GM12892 (cell line): ENCODE measurements at places on chromosomes 4 and X.
A peak's percentile ranks its signal among the peaks of the same experiment; 100 is the strongest.

- DNase-seq: no peak
These were observed 212.5 kb downstream of the PRDM5 start for GRCh38 chr4:120709991-120710390.

DNA sequence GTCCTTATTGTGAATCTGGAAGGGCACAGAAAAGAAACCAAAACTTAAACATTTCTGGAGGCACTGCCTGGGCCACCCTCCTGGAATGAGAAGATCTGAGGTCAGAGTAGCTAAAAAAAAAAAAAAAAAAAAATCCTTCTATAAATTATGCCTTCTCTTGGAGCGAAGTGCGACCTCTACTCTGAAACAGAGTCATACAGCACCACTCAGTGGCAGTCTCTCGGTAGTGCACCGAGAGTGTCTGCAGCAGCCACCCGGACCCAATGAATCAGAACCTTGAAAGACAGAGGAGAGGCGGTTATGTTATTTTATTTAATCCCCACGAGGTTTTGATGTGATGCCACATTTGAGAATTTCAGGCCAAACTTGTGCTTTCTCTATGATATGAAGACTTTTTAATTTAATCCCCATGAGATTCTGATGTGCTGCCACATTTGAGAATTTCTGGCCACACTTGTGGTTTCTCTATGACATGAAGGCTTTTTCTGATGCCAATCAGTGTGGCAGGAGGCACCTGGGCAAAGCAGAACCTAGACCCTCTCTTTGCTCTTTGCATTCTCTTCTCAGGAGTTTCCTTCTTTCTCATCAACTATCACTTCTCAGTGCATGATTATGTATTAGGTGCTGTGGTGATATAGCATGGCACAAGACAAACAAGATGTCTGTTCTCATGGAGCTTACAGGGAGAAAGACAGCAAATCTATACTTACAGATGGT is 5.6 kb upstream of the CT47C1 start:
- no peak for DNase-seq

- DNase-seq: no peak
These were observed 1.8 kb downstream of the FGFR3 start for GRCh38 chr4:1794809-1795298.

GRCh38 chrX:140918398-140919038 is 83.9 kb upstream of the SPANXB1 start:
- no peak for DNase-seq

DNA sequence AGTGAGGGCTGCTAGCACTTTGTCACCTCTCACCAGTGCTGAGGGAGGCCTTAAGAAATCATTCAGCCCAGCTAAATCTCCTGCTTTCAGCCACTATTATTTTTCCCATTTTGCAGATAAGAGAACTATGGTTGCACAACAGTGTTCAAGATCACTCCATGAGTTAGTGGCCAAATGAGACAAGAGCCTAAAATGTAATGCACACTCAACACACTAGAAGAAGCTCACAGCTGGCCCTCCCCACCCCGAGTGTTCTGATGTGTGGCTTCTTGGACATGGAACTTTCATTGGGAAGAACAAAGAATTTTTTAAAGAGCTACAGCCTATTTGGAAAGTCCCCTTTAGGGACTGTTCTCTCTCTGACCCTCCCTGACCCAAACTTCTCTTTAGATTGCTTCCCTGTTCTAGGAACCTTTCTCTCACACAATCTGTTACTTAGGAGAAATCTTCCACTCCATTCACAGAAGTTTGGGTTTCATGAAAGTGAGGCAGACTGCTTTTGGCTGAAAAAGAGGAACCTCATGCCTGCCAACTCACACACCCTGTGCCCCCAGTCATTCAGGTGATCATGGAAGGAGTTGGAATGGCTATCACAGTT is 44.0 kb upstream of the CT47C1 start:
- no peak for DNase-seq

- no peak for DNase-seq
These were observed 58.0 kb upstream of the ZFP42 start for GRCh38 chr4:187937557-187937956.

GRCh38 chrX:124592744-124593143 is 246.4 kb downstream of the SH2D1A start:
- DNase-seq: no peak

DNA sequence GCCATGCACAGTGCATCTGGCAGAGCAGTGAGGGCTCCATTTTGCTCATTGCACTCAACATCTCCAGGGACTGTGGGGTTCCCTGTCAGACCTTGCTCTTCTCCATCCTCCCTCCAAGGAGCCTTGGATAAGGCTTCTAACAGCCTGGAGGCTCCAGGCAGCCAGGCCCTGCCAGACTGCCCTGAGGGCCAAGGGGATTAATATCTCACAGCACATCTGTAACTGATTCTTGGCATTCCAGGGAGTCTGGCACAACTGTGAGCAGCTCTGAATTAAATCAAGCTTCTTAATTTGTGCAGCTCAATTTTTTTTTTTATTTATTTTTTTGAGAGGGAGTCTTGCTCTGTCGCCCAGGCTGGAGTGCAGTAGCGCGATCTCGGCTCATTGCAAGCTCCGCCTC is 224.5 kb upstream of the PGRMC2 start:
- no peak for DNase-seq

DNA sequence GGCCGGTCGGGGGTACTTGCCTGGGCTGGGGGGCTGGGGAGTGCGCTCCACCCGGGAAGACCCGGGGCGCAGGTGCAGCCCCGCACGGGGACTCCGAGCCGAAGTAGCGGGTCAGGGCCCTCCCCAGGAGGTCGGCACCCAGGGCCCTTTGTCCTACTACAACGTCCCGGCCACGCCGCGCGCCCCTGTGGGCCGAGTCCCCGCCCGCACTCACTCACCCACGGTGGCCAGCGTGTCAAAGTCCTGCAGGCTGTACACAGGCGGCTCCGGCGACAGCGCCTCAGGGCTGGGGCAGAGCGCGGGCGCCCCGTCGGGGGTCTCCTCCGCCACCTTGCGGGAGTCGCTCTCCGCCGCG is 602 bp downstream of the PRKX start:
- peak; percentile 39 for DNase-seq

DNA sequence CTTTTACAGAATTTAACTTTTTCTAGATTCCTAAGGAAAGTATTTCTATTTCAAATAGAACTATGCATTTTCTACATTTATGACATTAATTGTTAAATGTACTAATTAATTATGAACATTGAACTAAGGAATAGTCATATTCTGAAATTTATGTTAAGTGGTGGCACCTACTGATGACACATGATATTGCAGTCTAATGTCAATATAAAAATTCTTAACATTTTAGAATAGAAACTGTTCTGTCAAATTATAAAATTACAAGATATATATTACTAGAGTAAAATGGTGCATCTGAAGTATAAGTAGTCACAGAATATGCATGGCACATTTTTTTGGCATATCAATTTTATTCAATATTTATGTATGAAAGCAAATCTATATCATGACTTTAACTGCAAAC is 40.2 kb upstream of the NDNF start:
- DNase-seq: no peak

GRCh38 chrX:148723551-148723950 is 223.1 kb downstream of the AFF2 start:
- no peak for DNase-seq

GRCh38 chrX:120750381-120750780 is 120.5 kb upstream of the C1GALT1C1 start:
- no peak for DNase-seq

DNA sequence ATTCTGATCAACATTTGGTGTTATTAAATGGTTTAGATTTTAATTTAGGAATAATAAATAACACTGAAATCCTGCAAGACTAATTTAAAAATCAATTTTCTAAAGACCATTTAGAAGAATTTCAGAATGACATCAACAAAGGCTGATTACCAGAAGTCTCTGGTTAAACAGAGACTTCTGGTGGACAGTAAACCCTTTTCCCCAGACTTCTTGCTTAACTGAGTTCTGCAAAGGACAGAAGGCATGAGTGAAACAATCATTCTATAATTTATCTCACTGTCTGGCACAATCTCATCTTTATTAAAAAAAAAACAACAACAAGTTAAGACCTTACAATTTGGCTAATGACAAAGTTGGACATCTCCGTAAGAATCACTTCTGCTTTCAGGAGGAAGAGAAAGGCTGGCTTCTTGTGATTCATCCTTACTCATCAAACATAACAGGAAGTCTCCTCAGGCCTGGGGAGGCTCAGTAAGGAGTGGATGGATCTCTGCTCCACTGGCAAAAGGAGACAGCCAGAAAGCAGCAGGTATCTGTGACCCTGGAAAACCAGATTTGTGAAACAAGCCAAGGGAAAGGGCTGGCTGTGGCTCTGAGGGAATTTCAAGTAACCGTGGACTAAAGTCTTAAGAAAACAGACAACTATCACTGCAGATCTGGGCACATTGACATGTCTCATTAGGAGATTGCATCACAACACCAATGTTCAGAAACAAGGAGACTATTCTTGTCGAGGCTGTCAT is 908 bp upstream of the TLR6 start:
- no peak for DNase-seq

- DNase-seq: no peak
These were observed 124.8 kb upstream of the SORBS2 start for GRCh38 chr4:185936650-185937376.

GRCh38 chr4:106569146-106570031 is 200.8 kb upstream of the GIMD1 start:
- DNase-seq: no peak

- DNase-seq: no peak
These were observed 924 bp upstream of the IRAK1 start for GRCh38 chrX:154020536-154021115.

- no peak for DNase-seq
These were observed 67.9 kb downstream of the AFF1 start for GRCh38 chr4:87002682-87003043.

GRCh38 chr4:112894951-112895350 is 154.5 kb upstream of the ANK2 start:
- DNase-seq: no peak

- no peak for DNase-seq
These were observed 38.1 kb downstream of the SEPTIN11 start for GRCh38 chr4:76987685-76988084.

DNA sequence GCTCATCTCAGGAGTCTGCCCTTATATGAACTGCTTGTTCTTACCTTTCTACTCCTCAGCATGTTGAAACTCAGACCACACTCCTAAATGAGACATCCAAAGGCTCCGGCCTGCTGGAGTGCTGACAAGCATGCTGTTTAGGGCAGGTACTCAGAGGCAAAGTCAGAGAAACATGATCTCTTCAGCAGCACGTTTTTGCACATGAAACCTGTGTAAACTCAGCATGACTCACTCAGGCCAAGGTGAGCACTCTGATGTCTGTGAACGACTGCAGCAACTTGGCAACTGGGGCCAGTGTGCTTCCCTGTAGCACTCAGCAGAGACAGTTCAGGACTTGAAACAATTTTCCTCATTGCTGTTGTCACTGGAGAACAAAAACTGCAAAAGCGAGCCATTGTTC is 109.6 kb downstream of the PACRGL start:
- DNase-seq: no peak

GRCh38 chr4:176313596-176314336 is 6.0 kb upstream of the SPCS3 start:
- no peak for DNase-seq

GRCh38 chr4:1310796-1311631 is 21.3 kb downstream of the MAEA start:
- no peak for DNase-seq

GRCh38 chr4:87872028-87872427 is 39.3 kb downstream of the MEPE start:
- DNase-seq: no peak

GRCh38 chr4:42151568-42152506 is 618 bp downstream of the BEND4 start:
- DNase-seq: peak; percentile 56

- DNase-seq: no peak
These were observed 14.9 kb downstream of the VBP1 start for GRCh38 chrX:155231163-155231562.

GRCh38 chr4:55008166-55009056 is 117.0 kb downstream of the KDR start:
- peak; percentile 11 for DNase-seq

DNA sequence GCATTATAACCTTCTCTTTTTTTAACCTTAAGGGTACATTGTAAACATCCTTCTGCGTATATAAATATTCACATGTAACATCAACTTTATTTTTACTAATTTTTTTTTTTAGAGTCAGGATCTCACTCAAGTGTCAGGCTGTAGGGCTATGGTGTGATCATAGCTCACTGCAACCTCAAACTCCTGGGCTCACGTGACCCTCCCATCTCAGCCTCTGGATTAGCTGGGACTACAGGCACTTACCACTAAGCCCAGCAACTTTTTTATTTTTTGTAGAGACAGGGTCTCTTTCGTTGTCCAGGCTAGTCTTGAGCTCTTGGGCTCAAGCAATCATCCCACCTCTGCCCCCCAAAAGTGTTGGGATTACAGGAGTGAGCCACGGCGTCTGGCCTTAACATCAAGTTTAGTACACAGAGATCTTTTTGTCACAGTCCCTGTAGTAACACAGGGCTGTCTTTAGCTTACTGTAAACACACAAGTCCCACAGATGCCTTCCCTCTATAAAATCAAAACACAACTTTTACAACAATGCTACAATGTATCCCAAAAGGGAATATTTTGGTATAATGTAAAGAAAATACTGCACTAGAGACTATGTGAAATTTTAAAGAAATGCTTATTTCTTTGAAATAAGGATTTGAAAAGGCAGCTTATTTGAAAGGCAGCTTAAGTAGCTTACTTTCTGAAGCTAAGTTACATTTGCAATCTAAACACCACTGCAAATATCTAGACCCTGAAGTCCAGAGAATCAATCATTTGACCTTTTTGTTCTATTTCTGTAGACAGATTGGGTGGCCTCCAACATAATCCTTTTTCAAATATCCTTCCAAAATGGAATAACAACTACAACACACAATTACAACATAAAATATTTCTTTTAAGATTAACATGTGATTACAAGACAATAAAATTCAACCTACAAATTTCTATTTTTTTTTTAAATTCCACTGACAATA is 116.0 kb downstream of the APBB2 start:
- no peak for DNase-seq

DNA sequence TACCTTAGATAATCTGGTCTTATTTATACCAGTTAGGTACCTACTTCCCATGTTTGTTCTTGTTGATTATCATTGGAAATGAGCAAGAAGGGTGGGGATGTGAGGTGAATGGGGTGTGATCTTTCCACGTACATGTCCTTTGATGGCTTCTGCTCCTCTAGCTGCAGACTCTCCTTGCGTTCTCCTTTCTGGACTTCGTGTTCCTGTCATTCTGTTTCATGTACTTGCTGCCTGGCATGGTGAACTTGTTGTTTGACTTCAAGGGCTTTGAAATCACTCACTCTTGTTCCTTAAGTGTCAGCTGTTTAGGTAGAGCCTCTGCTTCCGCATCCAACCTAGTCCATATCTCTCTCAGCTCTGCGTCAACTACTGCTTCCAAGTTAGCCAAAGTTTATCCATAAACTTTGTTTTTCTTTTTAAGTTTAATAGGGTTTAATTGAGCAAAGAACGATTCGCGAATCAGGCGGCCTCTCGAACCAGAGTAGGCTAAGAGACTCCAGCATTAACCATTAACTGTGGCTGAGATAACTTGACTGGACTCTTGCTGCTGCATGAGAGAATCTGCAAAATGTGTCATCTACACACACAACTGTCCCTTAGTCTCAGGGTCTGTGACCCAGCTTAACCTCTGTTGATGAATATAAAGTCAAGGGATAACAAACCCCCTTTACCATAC is 42.8 kb downstream of the FHL1 start:
- DNase-seq: no peak
